ENCODE measurements at places on chromosomes 7 and 10.

GRCh38 chr7:141872931-141873330 is 31.6 kb upstream of the PRSS37 start:
- no peak for DNase-seq

DNA sequence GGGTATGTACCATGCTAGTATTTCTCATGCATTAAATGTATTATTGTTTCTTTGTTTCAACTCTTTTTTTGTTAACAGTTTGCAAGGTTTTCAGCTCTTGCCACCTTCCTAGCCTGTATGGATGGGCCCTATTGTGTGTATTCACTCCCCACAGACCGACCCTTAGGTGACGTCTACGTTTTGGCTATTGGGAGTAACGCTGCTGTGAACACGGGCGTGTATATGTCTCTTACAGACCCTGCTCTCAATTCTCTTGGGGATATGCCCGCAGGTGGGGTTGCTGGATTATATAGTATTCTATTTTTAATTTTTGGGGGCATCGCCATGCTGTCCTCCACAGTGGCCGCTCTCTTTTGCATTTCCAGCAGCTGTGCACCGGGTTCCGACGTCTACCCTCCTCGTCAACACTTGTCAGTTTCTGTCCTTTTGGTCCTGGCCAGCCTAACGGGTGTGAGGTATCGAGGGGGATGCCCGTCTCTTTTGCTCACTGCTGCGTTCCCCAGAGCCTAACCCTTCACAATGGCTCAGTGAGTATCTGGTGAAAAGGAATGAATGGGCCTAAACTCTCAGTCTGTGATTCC is 64.1 kb upstream of the GNA12 start:
- DNase-seq = no peak

GRCh38 chr10:122182308-122182707 is 88.8 kb upstream of the BTBD16 start:
- DNase-seq = no peak

DNA sequence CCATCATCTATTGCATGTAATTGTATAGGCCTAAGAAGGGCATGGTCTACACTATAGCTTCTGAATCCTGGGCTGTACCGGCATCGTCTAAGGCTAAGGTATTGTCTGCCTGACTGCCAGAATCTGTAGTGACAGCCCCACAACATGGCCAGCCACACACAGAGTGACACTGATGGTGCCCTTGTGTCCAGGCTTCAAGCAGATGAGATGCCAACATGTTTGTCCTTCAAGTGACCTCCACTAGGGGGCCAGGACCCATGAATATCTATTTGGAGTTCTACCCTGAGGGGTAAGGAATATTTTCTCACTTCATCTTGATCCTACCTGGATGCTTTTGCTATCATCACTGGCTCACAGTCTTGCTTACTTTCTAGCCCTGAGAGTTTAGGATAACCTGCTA is 1.5 kb downstream of the CYP3A7 start:
- no peak for DNase-seq

- no peak for DNase-seq
These were observed 203.7 kb upstream of the PHYHIPL start for GRCh38 chr10:58972576-58973234.

GRCh38 chr10:94264085-94264484 is 98.7 kb downstream of the NOC3L start:
- DNase-seq = no peak

- DNase-seq = no peak
These were observed 47.0 kb downstream of the DENND2A start for GRCh38 chr7:140593672-140593982.

DNA sequence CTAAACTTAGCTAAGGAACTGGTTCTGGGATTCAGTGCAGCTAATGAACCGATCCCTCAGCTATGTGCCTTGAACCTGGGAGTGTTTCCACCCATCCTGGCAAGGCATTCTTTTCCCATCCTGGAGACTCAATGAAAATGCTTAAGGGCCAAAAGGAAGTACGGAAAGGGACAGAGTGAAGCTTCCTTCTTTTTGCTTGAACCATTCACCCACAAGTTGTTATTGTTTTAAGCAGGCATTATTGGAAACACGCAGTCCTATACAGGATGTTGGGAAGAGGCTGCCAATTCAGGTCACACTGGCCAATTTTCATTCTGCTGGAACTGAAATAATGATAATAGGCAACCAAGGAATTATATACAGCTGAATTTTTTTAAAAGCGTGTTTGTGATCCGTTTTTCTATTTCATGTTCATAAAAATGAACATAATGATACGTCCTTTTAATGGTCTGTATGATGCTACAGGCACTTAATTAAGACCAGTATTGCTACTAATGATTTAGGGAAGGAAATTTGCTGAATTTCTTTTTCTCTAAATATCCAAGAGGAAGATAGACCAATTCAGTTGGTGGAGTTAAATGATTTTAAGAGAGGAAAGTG is 57.8 kb upstream of the FZD1 start:
- no peak for DNase-seq

GRCh38 chr10:33453081-33454025 is 118.9 kb upstream of the NRP1 start:
- no peak for DNase-seq

All from stimulated activated CD8-positive, alpha-beta memory T cell treated with anti-CD3 and anti-CD28 coated beads, Interleukin-15, amount 100 ng/mL, for 4 hours (primary cell).